Activated CD4-positive, alpha-beta memory T cell treated with anti-CD3 and anti-CD28 coated beads for 36 hours (primary cell): ENCODE measurements at places on chromosomes 7 and 10. TPM values are rescaled to one million over a fixed set of nuclear protein-coding genes. Genes with fewer than 3 reads are reported as not detected.
A peak's percentile ranks its signal among the peaks of the same experiment; 100 is the strongest.

Gene NME8
- not detected for total RNA-seq

Gene MKI67
- total RNA-seq = 241 TPM

DNA sequence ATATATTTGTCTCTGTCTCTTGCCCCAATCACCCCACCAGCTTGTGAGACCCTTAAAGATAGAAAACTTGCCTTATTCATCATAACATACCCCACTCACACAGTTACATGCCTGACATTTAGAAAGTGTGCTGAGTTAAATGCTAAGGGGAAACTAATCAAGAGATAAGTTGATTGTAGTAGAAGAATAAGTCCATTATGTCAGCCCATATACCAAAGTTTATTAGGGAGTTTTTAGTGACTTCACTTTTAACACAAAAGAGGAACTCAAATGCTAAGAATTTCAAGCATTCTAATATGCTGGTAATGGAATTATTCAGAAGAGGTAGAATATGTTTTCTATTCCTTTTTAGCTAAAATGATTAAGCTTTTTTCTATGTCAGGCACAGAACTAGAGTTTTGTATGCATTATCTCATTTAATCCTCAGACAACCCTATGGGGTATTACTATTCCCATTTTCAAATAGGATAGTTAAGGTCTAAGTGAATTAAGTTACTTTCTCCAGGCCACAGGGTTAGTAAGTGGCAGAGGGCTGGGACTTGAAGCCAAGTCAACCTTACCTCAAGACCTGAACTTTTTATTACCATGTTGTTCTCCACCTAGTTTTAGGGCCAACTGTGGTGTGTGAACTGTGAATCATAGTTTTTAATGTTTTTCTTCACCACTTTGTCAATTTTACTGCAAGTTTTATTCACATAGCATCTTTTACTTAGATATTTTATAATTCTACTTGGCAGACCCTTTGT lies 19.6 kb downstream of the ASAH2 start:
- DNase-seq = no peak

DNA sequence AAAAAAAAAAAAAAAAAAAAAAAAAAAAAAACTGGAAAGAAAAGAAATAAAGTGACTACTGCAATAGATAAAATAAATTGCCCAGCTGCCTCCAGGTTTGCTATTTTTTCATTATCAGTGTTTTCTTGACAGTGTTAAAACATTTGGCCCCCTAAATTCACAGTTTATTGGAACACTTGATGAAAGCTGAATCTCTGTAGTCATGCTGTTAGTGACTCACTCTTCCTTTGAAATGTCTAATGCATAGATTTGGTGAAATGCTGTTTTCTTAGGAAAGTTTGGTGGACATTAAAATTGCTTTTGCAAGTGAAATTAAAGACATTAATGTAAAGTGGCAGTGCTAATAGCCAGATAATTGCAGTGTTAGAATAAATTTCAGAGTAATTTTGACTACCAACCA lies 785.2 kb downstream of the NRG3 start:
- DNase-seq = no peak

DNA sequence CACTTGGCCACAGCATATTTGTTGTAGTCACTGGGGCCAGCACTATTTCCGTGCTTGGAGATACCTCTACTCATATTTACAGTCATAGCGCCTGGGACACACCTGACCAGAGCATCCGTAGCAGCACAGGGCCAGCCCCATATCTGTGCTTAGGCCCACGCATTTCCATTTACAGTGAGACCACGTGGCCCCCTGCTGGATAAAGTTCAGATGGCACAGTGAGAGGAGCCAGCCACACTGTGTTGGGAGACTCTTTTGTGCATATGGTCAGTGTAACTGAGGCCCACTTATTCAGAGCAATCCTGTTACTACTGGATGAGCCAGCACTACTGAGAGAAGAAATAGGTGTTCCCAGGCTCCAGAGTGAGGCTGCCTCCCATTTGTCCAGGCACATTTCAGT lies 455.3 kb downstream of the REEP3 start:
- DNase-seq = peak; percentile 54

Gene ODAD2
- not detected for total RNA-seq

DNA sequence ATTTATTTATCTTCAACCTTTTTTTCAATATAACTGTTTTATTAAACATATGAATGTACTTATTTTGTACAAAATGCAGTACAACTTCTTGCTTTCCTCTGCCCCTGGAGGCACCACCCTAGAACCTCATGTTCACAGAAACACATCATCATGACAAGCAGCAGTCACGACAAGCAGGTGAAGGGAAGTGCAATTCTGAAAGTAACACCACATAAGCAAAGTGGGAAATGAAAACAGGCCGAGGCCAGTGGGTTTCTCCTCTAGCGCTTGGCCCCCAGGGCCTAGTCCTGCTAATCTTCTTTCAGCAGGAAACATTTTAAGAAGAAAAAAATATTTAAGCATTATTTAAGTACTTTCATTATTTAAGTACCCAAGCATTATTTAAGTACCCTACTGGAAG lies 598.1 kb downstream of the SH2D4B start:
- no peak for DNase-seq

Gene RHOBTB1
- total RNA-seq = not detected
